ENCODE measurements at places on chromosomes 1 and 21.

GRCh38 chr1:156813298-156813697 is 3.4 kb downstream of the SH2D2A start:
- DNase-seq = no peak

DNA sequence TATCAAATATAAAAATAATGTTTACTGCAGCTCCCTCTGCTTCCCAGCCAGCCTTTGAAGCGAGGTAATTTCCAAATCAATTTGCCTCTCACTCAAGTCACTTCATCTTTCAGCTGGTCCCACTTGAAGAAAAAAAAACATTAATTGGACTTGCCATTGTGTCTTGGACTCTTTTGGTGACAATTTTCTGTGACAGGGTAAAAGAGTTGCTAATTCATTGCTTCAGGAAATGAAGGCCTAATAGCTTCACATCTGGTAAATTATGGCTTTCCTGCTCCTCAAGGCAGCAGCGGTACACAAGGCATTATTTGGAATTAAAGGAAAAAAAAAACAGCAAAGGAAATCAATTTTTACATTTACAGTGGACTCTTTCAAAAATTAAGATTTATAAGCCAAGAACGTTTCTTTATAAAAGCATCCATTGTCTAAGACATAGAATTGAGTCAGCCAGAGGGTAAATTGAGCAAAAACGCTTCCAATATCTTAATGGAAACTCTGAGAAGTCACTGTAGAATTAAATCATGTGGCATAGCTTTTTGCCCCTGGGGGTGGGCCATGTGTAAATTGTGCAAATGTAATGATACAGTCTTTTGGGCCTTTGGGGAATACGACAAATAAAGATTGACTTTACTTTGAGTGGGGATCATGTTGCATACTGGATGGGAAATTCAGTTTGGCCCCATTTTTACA is 102.5 kb downstream of the LYPLAL1 start:
- peak; percentile 68 for DNase-seq

DNA sequence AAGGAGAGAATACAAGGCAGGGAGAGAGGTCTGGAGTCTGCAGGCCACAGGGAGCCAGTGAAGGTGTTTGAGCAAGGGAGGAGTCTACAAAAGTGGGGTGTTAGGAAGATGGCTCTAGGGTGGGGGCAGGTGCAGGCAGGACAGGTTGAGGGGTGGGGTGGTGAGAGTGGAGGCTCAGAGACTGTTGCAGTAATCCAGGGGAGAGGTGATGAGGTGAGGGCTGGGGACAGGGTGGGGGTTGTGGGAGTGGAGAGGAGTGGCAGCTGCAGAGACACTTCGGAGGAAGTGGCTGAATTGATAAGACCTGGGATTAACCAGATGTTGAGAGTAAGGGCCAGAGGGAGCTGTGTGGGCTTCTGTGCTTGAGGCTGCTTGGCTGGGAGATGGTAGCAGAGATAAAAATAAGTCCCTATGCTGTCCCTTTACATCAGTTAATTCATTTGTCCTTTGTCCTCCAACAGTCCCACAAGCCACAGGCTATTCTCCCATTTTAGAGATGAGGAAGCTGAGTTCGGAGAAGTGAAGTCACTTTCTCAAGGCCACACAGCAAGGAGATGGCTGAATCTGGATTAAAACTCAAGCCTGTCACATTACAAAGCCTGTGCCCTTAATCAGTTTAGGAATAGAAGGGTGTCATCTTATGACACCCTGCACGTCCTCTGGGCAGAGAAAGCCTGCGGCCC is 54.8 kb upstream of the SYNC start:
- DNase-seq = no peak

GRCh38 chr1:21815724-21816321 is 3.8 kb downstream of the LDLRAD2 start:
- DNase-seq = no peak

GRCh38 chr1:156910309-156910782 is 10.1 kb upstream of the LRRC71 start:
- DNase-seq = no peak

- peak; percentile 18 for DNase-seq
These were observed 1.6 kb downstream of the E2F2 start for GRCh38 chr1:23529146-23530086.

DNA sequence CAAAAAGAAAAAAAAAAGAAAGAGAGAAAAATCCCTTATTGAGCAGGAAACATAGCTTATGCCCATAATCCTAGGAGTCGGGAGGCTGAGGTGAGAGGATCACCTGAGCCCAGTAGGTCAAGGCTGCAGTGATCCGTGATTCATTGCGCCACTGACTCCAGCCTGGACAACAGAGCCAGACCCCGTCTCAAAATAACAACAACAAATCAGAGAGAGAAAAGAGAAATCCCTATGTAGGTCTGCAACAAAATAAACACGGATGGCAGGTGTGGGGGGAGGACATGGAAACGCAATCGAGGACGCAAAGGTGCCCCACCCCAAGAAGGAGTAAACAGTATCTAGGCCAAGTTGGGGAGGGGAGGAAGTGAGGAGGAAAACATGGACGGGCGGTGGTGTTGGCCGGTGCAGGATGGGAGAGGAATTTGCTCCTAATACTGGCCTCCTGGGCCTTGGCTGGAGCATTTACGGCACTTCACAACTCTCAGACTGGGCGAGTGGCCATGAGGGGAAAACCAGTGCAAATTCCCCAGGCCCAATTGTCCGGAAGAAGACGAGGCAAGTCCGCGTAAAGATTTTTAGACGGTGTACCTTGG is 609 bp upstream of the CHTOP start:
- no peak for DNase-seq

GRCh38 chr1:1122078-1122811 is 6.4 kb upstream of the C1orf159 start:
- peak; percentile 70 for DNase-seq

GRCh38 chr1:11475748-11476147 is 3.2 kb upstream of the DISP3 start:
- DNase-seq = no peak
